ENCODE measurements at places on chromosomes 11 and 22.

- DNase-seq: peak; percentile 17
Observed at GRCh38 chr11:32090545-32091370, at the start of gene RCN1. RCN1 (plus strand) TSS chr11:32091074; CDS start chr11:32091197, 123 bp downstream.

GRCh38 chr22:40198733-40199132 is 21.0 kb downstream of the TNRC6B start:
- no peak for DNase-seq

GRCh38 chr22:42948294-42948693 is 66.7 kb downstream of the PACSIN2 start:
- no peak for DNase-seq

GRCh38 chr11:44179173-44179572 is 83.7 kb downstream of the EXT2 start:
- no peak for DNase-seq

DNA sequence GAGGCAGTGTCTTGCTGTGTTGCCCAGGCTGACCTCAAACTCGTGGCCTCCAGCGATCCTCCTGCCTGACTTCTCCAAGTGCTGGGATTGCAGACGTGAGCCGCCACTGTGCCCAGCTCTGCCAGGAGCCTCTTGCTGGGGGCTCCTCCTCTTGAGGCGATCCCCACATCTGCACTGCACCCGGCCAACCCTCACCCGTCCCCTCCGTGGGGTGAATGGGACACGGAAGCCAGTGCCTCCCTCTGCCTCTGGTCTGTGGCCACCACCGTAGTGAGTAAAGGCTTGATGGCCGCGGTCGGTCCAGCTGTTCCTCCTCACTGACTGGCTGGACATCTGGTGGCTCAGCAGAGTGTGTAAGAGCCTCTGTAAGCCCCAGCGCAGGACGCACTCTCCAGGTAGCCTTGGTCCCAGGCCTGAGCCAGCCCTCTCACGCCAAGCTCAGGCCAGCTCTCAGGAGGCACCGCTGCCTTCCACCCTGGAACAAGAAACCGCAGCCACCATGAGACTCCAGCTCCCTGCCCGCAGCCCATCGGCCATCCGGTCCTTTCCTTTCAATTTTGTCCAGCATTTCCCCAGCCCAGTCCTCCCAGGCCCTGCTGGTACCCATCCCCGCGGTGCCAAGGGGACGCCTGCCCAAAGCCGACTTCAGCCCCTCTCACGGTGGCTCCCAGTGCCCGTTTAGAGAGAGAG is 100.3 kb downstream of the BRD1 start:
- no peak for DNase-seq

- DNase-seq: no peak
Observed at GRCh38 chr11:1556278-1556902, 15.7 kb downstream of the DUSP8 start.

DNA sequence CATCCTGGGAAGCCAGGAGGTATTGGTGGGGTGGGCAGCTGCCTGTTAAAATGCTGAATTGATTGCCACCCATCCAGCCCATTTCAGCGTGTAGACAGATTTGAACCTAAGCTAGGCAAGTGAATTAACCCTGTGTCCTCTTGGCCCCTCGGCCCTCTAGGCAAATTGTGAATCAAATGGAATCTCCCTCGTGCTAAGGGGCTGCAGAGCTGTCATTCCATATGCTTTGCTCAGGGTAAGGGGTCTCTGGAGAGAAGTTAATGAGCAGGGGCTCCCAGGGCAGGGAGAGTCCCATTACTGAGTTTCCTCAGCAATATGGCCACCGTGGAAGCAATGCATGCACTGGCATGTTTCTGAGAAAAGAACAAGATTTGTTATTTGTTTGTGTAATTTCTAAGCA is 117.7 kb upstream of the RCN1 start:
- no peak for DNase-seq

GRCh38 chr11:129705933-129706332 is 109.7 kb upstream of the TMEM45B start:
- DNase-seq: no peak

- DNase-seq: no peak
Observed at GRCh38 chr22:44307509-44308169, 5.1 kb downstream of the SHISAL1 start.

- no peak for DNase-seq
Observed at GRCh38 chr11:79931692-79932091, 490.9 kb upstream of the TENM4 start.

- no peak for DNase-seq
Observed at GRCh38 chr22:48748113-48748859, 1079.4 kb downstream of the BRD1 start.

- DNase-seq: no peak
Observed at GRCh38 chr11:128632141-128632791, 44.9 kb upstream of the ETS1 start.
